ENCODE measurements at places on chromosomes 7 and 10.
A peak's percentile ranks its signal among the peaks of the same experiment; 100 is the strongest.

DNA sequence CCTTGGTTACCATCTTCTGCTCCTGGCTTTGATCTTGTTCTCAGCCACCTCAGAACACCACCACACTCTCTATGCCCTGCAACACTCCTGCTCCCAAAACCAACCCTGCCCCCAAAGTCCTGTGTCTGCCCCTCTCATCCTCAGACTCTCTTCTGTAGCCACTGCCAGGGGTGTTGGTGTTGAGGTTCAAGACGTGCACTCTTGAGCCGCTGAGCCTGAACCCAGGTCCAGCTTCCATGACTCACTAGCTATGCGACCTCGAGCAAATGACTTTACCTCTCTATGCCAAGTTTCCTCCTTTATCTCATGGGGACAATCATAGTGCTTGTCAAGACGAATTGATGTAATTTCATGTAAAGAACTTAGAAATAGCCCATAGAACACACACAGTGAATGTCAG is 840 bp upstream of the ATP6V0A4 start:
- no peak for DNase-seq

DNA sequence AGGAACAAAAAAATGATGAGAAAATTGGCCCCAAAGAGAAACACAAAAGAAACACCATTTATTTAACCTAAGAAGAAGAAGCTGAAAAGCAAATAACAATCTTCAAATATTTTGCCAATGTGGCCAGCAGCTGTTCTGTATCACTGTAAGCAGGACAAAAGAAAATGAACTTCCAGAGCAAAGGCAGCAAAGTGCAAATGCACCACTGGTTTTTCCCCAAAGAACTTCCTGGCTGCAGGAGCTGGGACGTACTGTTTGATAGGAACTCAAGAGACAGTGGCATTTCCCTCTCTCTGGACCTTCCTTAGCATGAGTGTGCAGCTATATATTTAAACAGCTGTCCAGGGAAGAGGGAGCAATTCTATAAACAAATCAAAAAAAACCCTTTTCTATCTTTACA is 60.4 kb downstream of the RNLS start:
- DNase-seq, result no peak

GRCh38 chr7:66427956-66428355 is 200.7 kb upstream of the KCTD7 start:
- DNase-seq, result no peak

GRCh38 chr7:52758356-52758755 is 277.1 kb upstream of the POM121L12 start:
- DNase-seq, result peak; percentile 29

DNA sequence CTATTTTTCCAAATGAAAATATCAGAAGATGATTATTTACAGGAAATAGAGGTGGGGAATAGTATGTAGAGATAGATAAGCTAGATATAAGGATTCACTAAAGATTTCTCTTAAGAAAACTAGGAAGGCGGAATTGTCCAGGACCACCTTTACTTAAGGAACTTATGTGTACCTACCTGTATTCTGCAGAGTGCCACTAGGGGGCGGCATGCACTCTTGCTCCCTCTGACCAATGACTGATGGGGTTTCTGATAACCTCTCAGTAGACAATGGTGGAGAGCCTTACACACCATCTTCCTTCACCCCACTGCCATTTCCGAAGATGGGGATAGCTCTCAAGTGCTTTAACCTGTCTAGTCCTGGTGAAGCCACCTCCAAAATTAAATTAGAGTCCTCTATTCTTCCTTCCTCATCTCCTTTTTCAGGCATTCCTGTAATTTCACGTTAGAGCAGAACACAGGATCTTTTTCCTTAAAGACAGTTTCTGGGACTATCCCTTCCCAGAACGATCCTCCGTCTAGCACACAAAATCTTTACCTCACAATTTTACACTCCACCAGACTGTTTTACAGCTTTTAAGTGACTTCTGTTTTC is 453.1 kb downstream of the SORCS1 start:
- DNase-seq, result peak; percentile 42

- no peak for DNase-seq
These were observed 129.9 kb downstream of the NOC3L start for GRCh38 chr10:94232711-94233383.

DNA sequence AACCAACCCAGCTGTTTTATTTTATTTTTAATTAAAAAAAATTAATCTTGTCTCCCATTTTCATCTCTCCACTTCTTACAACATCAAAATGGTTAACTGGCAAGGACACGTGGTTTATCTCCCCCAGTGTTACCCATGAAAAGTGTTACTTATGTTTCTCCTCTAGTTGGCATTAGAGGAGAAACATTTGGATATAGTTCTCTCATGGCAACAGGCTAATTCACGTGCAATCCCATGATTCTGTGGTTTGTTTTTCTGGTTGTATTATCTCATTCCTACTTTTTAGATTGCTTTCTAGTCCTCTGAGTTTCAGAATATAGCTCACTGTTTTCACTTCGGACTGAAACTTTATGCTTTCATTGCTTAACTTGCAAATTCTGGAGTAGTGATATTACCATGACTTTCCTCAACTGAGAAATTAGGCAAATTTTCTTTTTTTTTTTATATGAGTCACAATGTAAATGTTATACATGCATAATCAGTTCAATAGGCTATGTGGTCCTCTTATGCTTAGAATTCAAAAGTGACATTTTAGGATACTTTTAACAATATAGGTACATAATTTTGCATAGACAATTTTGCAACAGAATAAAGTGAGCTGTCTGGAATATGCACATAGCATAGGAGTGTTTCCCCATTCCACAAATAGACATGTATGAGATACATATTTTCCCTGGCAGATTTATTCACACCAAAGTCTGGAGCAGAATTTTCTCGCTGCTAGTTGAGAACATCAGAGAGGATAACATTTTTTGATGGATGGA is 43.0 kb downstream of the LHFPL3 start:
- no peak for DNase-seq

DNA sequence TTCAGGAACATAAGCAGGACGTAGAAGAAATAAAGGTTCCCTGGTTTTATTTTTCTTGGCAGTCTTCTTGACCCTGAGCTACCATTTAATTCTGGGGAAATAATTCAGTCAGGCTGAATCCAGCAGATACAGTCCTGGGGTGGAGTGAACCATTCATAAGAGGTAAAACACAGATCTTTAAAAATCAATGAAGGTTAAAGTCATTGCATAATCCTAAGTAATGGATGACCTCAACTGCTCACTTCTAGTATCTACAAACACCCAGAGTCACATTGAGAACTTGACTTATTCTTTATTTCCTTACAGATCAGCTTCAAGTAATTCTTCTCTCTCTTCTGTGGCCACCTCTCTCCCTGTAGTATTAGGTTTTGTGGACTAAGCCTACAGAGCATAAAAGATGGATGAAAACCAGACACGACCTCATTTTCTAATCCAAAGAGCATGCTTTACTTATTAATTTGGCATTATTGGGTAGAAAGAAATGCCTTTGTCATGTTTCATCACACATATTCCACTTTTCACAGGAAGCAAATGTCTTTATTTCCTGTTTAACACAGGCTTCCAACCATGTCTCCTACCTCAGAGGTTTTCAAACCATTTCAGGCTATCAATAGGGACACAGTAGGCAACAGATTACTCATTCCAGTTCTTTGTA is 182.3 kb upstream of the IMMP2L start:
- DNase-seq, result no peak

- DNase-seq, result no peak
These were observed 415.0 kb downstream of the SFMBT2 start for GRCh38 chr10:6995831-6996230.

DNA sequence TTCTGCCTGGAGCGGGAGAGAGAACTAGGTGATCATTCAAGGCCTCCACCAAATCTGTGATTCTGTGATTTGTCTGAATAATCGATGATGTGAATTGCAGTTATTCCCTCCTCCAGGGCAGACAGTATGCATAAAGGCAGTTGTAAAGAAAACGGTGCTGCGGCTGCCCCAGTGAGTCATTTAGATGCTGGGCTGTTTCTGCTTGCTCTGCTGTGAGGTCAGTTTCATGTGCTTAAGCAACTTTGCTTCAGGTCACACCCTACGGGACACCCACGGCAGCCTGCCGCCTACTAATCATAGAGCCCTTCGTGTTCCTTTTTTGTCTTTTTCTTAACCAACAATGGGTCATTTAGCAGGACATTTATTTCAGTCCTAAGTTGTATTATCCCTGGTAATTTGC is 158.1 kb upstream of the PITRM1 start:
- DNase-seq, result peak; percentile 43

DNA sequence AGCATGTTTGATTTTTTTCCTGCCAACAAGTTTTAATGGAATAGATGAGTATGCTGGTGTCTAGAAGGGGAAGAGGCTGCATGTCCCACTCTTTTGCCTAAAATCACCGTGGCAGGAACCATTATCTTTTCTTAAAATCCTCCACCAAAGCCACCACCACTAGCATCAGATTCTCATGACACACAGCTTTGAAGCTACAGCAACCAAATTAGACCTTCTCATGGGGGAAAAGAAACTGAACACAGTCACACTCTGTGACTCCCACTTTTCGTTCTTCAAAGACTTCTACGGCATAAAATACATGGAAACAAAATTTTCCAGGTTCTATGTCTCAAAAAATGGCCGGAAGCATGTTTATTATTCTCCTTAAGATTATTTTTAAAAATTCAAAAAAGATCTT is 81.8 kb downstream of the SGMS1 start:
- DNase-seq, result no peak

DNA sequence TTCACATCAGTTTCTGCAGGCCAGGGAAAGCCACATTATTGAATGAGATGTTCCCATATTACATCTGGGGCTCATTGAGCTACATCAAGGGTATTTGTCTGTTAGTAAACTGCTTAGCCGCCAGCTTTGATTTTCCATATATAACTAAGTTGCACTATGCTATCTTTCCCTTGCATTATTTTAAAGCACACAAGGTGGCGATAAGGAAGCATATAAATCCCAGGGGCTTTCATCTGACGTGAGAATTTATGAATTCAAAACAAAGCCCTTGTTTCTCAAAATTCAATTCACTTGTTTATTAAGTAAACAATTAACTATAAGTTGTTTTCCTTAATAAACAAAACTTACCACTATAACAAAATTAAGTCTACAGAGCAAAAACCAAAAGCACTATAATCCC is 334.1 kb upstream of the TPK1 start:
- DNase-seq, result no peak
